BJ (cell line): ENCODE measurements at places on chromosomes 5 and 9.

DNA sequence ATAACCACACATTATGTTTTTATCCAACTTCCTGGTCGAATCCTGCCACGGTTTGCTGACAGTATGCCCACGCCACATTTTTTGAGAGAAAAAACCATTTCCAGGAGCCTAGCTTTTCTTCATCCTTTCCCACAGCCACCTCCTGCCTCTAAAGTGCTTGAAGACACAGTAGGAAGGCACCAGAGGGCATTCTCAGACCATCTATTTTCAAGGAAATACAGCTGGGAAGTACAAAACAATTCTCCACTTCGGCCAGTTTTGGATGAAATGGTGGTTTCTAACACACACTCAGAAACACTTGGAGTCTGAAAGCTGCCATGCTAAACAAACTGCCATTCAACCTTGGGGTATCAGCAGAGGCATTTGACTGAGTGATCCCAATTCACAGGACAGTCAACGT, 86.3 kb upstream of the RPS23 start:
- DNase-seq = no peak

GRCh38 chr9:127029548-127029947, 92.9 kb downstream of the ANGPTL2 start:
- no peak for DNase-seq

DNA sequence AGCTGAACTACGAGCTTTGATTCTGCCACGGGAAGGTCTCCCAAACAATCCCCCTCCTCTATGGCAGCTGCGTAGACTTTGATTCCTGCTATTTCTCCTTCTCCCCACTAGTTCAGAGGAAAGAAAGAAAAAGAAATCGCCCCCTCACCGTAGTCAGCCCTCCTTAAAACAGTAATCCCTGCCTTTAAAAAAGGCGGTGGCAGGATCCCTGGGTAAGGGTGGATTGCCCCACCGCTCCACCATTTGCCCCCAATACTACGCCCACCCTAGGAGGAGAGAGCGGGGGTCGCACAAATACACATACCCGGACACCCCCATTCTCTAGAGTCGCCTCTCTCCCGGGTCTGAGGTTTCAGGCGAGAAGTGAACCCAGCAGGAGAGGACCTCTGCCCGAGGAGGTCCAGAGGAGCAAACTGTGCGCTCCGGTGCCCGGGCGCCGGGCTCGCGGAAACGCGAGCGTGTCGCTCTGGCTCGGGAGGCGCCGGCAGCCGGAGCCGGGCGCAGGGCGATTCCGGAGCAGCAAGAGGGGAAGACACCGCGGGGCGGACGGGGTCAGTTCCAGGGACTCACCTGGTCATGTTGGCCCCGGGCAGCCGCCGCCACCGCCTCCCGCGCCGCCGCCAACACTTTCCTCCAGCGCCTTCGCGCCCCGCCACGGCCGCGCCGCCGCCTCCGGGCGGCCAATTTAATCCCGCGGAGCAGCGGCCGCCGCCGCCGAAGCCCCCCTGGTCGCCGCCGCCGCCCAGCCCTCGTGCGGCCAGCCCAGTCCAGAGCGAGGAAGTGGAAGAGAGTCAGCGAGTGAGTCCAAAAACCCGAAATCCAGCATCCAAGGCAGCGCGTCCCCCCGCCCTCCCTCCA, 1057.7 kb upstream of the DMAC1 start:
- DNase-seq = no peak

DNA sequence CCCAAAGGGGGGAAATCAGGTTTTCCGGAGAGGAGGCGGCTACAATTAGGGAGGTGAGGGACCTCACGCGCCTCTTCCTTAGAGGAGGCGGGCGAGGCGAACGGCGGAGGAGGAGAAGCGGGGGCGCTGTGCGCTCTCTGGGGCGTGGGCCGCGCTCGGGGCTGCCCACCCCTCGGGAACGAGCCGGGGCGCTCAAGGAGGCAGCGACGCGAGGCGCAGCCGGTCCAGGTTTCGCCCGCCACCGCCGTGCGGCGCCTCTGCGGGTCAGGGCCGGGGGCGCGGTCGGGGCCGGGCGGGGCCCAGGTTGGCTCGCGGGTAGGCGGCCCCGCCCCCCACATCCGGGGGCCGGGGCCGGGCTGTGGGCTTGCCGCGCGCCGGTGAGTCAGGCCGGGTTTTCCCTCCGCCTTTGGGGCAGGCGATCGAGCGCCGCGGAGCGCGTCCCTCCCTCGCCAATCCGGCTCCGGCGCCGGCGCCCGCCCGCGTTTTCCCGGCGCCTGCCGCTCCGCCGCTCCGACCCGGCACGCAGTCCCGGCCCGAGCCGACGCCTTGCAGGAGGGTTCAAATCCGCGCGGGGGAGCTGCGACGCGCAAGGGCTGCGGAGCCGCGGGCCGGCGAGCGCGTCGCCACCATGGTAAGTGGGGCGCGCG, at the start of gene N4BP3:
Gene N4BP3 (plus strand): TSS at position 392 of the 647 bp plus-strand sequence. CDS start 6,052 bp downstream, outside the sequence.
- DNase-seq = no peak

- no peak for DNase-seq
Measured at GRCh38 chr9:20873240-20873865, 158.1 kb downstream of the HACD4 start.

DNA sequence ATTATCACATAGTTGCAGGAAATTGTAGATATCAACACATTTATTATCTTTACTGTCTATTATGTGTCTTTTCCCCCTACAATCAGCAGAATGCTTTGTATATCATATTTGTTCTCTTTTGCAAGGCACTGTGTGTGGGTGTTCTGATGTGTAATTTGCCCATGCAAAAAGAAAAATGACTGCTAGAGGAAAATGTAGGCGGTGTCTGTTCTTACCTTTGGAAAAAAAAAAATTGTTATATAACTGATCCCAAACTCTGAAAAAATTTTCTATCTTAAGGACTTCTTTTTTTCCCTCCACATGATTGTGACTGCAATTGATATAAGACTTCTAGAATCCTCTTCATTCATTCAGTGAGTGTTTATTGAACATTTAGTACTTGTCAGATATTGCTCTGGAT, 24.5 kb downstream of the MRPS30 start:
- no peak for DNase-seq

GRCh38 chr9:2525147-2525546, 96.4 kb upstream of the VLDLR start:
- no peak for DNase-seq

DNA sequence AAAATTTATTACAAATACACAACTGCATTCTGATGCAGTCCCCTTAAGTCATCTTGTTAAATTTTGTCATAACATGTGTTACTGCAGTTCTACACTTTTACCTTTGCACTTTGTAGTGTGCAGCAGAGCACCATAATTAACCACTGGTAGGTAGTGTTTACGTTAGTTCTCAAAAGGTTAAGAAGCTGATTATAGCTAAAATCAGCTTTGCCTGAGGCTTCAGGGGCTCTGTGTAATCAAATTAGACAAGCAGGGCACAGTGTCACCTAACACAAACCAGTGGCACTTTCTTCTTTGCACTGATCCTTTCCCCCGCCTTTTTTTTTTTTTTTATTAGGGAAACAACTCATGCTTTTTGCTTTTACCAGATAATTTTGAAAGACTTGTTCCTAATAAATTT, 26.1 kb downstream of the POU5F2 start:
- no peak for DNase-seq

DNA sequence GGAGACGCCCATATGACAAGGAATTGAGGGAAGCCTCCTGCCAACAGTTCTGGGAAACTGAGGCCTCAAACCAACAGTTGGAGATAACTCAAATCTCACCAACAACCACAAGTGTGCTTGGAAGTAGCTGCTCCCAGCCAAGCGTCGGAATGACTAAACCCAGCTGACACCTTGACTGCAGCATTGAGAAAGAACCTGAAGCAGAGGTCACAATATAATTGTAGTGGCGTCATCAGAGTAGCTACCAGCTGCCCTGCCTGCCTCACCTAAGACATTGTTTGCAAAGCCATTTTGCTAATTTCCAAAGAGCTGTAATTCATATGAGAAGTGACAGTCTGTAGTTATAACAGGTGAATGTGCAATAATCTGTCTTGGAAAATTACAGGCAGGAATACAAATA, 40.8 kb upstream of the ANKRD31 start:
- DNase-seq = no peak

- DNase-seq = no peak
Measured at GRCh38 chr9:97406620-97407177, 5.2 kb upstream of the TDRD7 start.

DNA sequence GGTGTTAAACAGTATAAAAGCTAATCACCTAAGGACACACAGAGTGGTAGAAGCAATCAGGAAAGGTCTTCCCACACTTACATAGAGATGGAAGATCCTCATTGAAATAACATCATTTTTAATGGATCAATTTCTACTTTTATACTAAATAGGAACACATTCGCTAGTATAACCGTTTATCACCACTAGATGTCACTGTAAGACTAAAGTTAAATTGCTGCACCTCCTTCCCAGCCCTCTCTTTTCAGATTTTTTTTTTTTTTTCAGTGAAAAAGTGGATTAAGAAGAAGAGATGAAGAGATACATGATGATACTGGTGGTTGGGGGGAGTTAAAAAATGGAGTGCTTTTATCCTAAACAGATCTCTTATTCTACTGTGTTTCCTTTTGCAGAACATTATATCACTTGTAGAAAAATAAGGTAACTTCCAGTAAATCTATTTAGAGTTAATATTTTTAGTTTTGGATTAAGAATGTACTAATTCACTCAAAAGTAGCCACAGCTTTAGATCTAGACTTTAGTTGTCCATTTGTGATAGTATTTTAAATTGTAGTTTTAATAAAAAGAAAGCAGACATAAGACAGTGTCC, 116.9 kb upstream of the ARRDC3 start:
- no peak for DNase-seq

GRCh38 chr5:16550316-16550952, 66.4 kb downstream of the RETREG1 start:
- DNase-seq = no peak

DNA sequence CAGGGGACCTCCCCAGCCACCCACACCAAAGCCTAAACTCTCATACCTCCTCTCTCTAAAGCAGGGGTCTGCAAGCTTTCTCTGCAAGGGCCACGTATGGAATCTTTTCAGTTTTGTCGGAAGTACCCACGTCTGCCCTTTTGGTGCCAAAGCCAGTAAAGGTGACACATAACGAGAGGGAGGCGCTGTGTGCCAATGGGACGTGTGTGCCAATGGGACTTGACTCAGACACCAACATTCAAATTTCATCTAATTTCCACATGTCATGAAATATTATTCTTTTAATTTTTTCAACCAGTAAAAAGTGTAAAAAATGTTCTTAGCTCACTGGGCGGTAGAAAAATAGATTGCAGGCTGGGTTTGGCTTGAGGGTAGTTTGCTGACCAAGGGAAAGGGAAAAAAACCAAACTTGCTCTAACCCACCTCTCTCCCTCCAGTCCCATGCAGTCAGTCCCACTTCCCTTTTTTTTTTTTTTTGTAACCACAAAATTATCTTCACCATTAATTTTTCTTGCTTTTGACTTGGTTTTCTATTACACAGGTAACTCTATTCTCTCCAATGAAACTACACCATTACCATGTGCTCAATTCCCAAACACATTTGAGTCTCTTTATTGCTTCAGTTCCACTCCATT, 25.5 kb downstream of the OR2V1 start:
- no peak for DNase-seq

DNA sequence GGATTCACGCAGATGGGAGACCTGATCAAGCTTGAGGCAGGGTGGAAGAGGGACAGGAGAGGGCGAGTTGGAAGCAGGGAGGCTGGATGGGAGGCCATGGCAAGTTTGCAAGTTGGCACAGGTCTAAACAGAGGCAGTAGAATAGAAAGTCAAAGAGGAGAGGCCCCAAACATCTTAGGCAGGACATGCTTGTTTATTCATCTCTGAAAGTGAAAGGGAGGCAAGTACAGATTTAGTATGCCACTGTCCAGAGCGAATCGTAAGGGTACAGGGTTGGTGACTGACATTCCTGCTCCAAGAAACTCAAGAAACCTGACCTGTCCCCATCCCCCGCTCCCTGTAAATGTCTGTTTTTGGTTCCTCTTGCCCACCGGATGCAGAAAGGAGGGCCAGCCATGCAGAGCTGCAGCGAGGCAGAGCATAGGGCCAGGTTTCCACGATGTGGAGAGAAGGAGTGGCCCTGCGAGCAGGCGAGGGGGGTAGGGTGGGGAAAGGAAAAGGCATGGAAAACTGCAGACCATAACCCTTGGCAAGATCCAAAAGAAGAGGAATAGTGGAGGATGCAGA, 96.2 kb upstream of the BOD1 start:
- DNase-seq = no peak

DNA sequence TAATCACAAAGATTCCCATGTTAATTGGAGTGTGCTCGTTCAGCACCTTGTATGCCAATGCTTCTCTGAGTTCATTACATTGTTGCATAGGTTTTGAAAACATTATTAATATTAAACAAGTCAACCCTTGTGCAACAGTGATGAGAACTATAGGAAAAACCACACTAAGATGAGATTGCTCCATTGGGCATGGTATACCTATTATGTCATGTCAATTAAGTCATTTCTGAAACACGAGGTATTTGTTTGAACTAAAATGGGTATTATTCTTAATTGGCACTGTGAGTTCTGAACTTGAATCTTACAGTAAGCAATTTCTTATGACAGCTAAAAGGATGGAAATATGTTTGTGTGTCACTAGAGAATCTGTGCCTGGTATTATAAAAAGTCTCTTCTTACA, 447.7 kb downstream of the EFNA5 start:
- no peak for DNase-seq

- DNase-seq = no peak
Measured at GRCh38 chr9:976258-976942, at the start of gene DMRT3. Gene DMRT3 (plus strand): TSS chr9:976655. CDS start chr9:977002, 347 bp downstream.

DNA sequence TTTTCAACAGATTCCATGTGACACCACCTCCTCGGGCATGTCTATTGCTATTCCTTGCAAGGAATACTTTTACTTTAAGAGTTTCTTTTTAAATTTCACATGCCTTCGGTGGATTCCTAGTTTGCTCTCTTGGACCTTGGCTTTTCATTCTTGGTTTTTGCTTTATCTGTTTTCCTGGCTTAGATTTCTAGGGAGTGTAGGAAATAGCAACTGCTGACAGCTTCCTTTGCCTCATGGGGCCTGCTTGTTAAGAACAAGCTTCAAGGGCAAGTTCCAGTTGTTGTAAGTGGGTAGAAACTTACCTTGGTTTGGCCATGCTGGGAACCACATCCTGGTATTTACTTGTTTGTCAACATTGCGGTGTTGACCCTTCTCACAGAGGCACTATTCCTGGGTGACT, 348.5 kb downstream of the DMAC1 start:
- DNase-seq = no peak

- DNase-seq = peak; percentile 54
Measured at GRCh38 chr5:144072518-144072927, 97.9 kb downstream of the YIPF5 start.

GRCh38 chr9:69945671-69946141, 97.9 kb upstream of the MAMDC2 start:
- DNase-seq = peak; percentile 85

- no peak for DNase-seq
Measured at GRCh38 chr9:93139365-93140182, 5.5 kb upstream of the NINJ1 start.

- no peak for DNase-seq
Measured at GRCh38 chr9:80158131-80158530, 586.4 kb downstream of the TLE4 start.

- peak; percentile 64 for DNase-seq
Measured at GRCh38 chr9:79193001-79193400, 378.8 kb upstream of the TLE4 start.

- no peak for DNase-seq
Measured at GRCh38 chr5:74167930-74168315, 472.6 kb downstream of the ENC1 start.
